MG63 (cell line): ENCODE measurements at places on chromosomes 2 and 18. TPM values are rescaled to one million over a fixed set of nuclear protein-coding genes. Genes with fewer than 3 reads are reported as not detected.

KIF1A gene
- not detected in 2 replicates for total RNA-seq

CFAP210 gene
- total RNA-seq = not detected in 2 replicates

TLK1 gene
- total RNA-seq = 7.1 and 9.4 TPM in 2 replicates

CFAP221 gene
- total RNA-seq = not detected in 2 replicates

LIMS4 gene
- 0.26 TPM in 1 of 2 replicates, not detected in the other for total RNA-seq

DNA sequence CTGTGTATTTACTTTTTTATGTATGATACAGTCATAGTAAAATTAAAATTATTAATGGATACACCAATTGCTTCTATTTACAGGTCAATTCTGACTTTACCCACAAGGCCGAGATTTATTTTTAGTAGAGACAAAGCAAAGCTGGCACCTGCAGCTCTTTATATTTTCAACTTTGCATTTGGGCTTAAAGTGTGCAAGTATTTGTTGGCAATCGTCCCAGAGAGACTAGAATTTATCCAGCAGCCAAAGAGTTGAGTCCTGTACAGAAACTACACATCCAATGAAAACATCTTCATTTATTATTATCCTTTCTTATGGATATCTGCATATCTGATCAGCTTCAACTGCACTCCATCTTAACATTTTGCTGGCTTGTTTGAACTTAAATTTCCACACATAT is 485.6 kb downstream of the SOX11 start:
- DNase-seq = no peak

GRCh38 chr2:26366957-26367356 is 20.4 kb upstream of the ADGRF3 start:
- DNase-seq = no peak

DNA sequence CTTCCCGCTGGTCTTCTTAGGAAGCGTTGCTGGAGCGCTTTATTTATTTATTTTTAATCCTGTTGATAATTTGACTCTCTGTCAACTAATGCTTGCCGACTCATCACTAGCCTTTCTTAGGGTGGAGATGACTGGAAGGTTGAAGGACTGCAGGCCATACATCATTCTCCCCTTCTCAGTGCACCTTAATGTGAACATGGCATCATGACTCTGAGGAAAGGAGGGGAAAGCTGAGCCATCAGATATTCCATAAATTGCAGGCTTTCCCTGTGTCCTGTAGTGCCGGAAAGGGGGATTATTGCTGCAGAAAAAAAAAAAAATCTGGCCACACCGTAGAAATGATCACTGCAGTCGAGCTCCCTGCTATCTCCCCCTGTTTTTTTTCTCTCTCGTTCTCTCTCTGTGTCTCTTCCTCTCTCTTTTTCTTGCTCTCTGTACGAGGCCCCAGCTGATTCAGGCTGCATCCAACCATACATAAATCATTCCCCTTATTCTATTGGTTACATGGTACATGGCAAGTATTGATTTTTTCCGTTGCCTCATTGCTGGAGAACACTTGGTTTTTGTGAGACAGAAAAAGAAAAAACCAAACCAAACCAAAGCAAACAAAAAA is 125.8 kb upstream of the EFEMP1 start:
- no peak for DNase-seq

- DNase-seq = no peak
These were observed 51.7 kb upstream of the SATB2 start for GRCh38 chr2:199509403-199509802.

- DNase-seq = no peak
These were observed 68.4 kb upstream of the CDCA7 start for GRCh38 chr2:173286153-173286809.

GRCh38 chr2:101047774-101048173 is 45.7 kb downstream of the RPL31 start:
- DNase-seq = no peak
